Lung microvascular endothelial cell (primary cell): ENCODE measurements at places on chromosomes 16 and 17.

- peak; percentile 69 for DNase-seq
Observed at GRCh38 chr17:51029568-51030463, 90.9 kb downstream of the SPAG9 start.

DNA sequence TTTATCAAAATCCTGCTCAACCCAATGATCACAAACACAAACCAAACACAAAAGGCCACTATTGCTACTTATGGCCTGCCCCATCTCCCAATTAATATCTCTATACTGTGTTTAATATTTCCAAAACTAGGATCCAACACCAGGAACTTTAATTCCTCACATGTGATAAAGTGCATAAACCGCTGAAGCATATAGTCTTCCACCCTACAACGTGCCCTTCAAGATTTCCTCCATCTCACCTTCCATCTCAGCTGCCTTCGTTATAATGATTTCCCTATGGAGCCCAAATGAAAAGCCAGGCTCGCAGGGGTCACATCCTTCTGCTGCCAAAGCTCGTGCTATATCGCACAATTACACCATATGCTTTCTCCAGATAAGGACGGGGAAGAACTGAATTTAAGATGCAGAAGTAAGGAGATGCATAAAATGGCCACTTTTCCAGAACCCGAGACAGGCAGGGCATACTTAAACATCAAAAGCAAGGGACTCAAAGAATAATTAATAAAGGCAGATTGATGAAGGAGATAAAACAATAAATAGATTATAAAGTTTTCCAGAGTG is 1.8 kb downstream of the MYH10 start:
- DNase-seq: no peak

- DNase-seq: no peak
Observed at GRCh38 chr17:3665834-3666233, 2.5 kb downstream of the TAX1BP3 start.

GRCh38 chr16:30533146-30533522 is 1.5 kb downstream of the ZNF747 start:
- no peak for DNase-seq

GRCh38 chr17:77449908-77450741 is 309.4 kb downstream of the SEC14L1 start:
- peak; percentile 55 for DNase-seq

- DNase-seq: no peak
Observed at GRCh38 chr17:296379-296778, 56.2 kb downstream of the RPH3AL start.

GRCh38 chr16:54446639-54447038 is 160.1 kb upstream of the IRX3 start:
- peak; percentile 88 for DNase-seq

- DNase-seq: peak; percentile 76
Observed at GRCh38 chr17:8120520-8121406, 2.4 kb upstream of the ALOXE3 start.

- no peak for DNase-seq
Observed at GRCh38 chr17:7363311-7363710, 8.4 kb downstream of the TMEM95 start.

DNA sequence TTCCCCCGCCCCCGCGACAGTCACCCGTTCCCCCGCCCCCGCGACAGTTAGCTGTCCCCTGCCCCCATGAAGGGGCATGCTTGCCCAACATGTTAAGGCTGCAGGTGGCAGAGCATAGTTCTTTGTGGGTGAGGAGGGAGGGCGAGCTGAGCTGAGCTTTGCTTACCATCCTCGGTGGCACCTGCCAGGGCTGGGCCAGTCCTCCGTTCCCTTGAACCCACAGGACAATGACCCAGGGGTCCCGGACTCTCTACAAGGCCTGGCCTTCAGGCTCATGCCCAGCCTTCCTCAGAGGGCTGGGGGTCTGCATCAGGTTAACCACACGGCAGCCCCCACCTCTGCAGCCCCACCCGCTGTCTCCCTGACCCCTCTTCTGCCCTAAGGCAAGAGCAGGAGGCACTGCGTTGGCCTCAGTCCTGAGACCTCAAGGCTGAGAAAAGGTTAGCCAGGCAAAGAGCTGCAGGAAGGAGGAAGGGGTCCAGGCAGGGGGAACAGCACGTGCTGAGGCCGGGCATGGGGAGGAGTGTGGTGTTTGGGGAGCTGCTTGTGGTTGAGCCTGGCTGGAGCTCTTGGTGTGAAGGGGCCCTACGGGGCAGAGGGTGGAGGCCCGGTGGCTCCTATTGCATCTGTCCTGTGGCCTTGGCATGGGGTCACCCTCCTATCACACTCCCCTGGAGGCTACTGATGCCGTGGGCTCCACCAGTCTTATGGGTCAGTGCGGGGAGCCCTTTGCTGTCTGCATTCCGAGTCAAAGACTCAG is 11.4 kb upstream of the DOC2B start:
- DNase-seq: no peak

GRCh38 chr17:77151186-77151585 is 10.4 kb downstream of the SEC14L1 start:
- DNase-seq: no peak

DNA sequence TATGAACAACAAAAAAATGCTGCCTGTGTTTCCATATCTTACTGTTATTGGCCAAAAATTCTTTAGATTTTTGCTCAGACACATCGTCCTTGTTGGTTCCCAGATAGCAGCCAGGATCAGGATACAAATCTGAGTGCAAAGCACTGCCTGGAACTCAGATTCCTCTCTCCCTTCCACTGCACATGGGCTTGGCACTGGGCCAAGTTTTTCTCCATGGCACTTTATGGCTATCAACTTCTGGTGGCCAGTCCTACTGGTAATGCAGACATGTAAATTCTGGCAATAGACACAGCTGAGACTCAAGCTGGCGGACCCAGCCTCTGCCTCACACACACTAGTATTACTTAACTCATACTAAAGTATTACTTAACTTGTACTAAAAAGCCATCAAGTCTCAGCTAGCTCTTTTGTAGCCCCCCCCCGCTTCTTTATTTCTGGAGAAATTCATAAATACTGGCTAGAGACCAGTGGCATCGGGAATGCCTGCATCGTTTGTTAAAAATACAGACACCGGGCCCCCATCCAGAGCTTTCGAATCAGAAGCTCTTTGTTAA is 181.2 kb upstream of the COX10 start:
- DNase-seq: no peak

DNA sequence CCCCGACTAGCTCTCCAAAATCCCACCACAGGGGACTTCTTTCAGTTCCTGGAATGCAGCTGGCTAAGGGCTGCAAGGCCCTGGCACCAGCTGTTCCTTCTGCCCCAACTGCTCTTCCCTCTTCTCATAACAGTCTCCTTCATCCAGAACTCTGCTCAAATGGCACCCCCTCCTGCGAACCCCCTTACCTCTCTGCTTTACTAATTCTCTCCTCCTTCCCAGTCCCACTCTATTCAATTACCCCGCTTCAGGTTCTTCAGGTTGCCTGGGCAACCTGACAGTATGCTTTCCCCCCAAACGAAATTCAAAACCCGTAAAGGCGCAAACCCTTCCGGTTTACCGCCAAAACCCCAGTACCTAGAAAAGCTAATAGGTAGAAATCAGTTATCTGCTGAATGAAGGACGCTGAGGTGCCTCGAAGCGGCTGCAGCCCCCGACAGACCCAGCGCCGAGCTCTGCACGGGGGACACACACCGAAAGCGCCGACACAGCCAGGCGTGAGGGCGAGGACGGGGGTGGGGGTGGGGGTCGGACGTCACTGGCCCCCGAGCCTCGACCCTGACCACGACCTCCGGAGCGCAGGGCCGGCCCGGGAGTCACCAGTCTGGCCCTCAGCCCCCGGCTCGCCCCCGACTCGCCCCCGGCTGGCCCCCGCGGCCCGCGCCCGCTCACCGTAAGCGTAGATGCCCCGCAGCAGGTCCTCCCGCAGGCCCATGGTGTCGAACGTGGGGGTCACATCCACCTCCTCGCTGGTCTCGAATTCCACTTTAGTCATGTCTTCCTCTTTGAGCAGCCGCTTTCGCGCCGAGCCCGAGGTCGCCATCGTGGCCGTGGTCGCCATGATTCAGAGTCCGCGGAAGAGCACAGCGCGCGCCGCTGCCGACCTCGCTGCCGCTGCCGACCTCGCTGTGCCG is 550 bp downstream of the EIF4A3 start:
- DNase-seq: peak; percentile 27

DNA sequence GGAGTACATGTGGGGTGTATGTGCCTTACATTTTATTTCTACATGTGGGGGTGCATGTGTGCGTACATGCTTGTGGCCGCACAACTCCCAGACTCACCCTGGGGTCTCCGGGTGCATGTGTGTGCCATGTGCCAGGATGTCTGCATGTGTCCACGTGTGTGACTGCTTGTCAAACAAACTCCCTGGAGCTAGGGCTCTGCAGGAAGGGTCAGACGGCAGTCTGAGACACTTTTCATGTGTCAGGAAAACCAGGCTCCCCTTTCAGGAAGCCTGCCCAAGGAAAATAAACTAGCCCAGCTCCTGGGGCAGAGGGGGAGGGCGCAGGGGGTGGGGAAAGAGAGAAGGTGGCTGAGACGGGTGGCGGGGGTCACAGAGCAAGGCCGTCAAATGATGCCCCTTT is 44.7 kb downstream of the FZD2 start:
- DNase-seq: peak; percentile 39

DNA sequence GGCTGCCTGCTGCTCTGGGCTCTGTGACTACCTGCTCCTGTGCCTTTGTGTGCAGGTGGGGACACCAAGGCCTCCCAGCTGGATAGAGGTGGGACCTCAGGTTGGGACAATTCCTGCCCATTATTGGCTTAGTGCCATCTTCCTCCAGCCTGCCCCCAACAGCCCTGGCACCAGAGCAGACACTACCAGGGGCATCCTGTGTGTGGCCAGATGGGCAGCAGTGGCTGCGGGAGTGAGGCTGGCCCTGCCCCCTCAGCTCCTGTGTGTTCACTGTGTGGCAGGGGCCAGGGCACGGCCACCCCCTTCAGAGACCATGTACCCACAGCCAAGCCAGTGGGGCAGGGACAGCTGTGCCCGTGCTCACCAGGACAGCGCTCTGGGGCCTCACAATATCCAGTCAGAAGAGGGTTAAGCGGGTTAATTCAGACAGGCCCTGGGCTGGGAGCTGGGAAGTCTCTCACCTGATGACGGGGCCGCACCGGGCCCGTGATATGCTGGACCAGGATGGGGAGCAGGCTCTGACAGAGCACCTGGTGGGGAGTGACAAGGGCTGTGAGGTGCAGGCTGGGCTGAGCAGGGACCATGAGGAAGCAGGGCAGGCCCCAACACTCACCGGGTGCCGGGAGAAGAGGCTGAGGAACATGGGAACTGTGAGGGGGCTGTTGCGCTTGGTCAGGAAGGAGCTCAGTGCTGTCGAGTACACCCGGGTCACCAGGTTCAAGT is 13.0 kb downstream of the MYBBP1A start:
- DNase-seq: no peak

DNA sequence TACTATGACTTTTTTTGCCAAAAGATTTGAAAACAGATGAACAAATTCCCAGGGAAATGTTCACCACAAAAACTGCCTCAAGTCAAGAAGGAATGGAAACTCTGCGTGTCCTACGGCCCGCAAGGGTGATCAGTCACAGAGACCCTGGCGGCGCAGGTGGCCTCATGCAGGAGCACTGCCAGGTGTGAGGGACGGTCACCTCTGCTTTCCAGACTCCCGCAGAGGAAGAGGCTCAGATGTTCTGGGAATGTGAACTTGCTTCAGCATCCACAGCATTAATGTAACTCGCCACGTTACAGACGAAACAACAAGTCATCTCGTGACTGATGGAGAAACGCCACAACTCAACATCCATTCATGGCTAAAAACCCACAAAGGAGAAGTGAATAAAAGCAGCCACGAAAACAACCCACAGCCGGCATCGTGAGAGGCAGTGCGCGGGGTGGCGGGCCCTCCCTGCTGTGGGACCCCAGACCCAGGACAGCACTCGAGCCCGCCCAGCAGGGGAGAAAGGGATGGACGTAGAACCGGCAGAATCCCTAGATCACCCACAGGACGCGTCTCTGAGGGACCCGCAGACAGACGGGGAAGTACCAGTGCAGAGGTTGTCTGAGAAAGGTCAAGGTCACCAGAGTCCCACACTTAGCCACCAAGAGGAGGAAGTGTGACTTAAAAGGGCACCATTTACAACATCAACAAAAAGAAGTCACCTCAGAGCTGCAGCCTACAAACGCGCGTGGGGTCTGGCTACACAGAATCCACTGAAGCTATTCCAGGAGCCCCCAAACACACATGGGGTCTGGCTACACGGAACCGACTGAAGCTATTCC is 76.9 kb upstream of the GNG13 start:
- no peak for DNase-seq

DNA sequence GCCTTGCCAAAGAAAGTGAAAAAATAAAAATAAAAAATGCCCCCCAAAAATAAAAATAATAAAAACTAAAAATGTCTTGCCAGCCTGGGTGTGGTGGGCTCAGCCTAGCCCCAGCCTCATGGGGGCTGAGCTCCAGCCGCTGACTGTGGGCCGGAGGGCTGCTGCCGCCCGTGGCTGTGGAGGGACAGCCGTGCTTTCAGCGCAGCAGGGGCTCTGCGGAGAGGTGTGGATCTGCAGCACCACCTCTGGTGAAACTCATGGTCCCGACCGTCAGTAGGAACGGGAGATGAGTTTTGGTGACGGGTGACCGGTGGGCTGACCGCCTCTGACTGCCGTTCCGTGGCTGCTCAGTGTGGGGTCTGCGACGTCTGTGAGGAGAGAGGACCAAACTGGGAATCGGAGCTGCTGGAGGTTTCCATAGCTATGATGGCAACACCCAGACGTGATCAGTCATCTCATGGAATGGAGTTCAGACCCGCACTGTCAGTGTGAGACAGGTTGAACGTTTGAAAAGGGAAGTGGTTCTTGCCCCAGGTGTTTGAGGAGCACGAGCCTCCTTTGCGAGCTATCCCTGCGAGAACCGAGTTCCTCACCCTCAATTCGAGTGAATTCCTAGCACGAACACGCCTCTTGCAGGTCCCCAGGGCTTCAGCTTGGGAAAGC is 12.0 kb upstream of the RPL13 start:
- no peak for DNase-seq

GRCh38 chr17:78568494-78569115 is 8.6 kb downstream of the DNAH17 start:
- DNase-seq: no peak

GRCh38 chr16:83549316-83550182 is 258.2 kb upstream of the HSBP1 start:
- DNase-seq: no peak

DNA sequence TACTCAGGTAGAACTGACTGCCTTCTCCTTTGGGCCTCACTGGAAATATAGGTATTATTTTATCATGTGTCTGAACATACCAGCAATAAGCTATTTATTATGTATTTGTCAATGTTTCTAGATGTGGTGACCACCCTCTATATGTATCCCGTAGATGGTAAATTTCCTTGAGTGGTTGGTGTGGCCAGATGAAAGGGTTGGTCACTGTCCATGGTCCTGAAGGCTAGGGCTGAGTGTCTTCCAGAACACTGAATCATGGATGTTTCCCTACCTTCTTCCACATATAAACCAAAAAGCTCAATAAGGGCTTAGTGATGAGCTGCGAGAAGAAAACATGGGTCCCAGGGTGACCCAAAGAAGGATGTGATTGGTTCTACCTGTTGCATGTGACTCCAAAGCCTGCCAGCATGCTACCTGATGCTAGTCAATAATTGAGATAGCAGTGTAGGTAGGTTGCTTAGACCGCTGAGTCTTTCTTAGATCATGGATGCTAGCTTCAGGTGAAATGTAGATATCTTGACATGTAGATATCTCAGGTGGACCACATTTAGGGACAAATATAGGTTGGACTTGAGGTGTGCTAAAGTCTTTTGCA is 150.3 kb downstream of the ASIC2 start:
- DNase-seq: peak; percentile 36

GRCh38 chr16:79758615-79759346 is 158.2 kb upstream of the MAF start:
- DNase-seq: no peak

GRCh38 chr17:75661531-75661930 is 5.4 kb downstream of the RECQL5 start:
- no peak for DNase-seq
